Sigmoid colon (tissue), 7 donors: ENCODE measurements at places on chromosomes 6 and 20. TPM values are rescaled to one million over a fixed set of nuclear protein-coding genes. Genes with fewer than 3 reads are reported as not detected.

- DNase-seq: no peak
These were observed 26.0 kb downstream of the MYLIP start for GRCh38 chr6:16154904-16155303.

DNA sequence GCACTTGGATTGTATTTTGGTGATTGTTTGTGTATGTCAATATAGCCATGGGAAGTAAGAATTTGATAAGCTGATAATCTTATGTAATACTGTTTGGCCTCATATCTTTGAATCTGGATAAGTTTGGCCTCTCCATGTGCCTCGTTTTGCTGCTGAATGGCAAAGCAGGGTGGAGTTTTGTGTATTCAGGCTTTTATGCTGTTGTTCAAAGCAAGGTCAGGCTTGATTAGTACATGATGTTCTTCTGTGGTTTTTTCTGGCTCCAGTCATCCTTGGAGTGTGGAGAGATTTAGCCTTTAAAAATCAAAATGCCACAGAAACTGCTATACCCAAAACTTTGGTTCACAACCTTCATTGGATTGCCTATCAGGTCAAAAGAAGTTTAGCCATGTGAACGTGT is 728.9 kb upstream of the GJE1 start:
- DNase-seq: no peak

- DNase-seq: no peak
These were observed 166.1 kb downstream of the THBS2 start for GRCh38 chr6:169087443-169088041.

DNA sequence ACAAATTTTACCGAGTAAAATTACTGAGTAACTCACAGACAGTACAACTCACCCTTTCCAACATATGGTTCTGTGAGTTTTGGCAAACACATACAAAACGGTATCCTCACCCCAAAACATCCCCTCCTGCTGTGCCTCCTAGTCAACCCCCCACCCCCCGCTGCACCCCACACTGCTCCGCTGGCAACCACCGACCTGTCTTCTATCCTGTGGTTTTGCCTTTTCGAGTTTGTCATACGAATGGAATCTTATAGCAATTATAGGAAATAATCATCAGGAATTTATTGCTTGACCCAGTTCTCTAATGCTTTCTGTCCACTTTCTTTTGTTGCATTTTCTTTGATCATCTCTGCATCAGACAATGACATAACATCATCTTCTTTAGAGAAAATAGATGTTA is 312.3 kb downstream of the KIF16B start:
- no peak for DNase-seq

GRCh38 chr6:148074738-148075137 is 267.9 kb upstream of the SASH1 start:
- no peak for DNase-seq

DNA sequence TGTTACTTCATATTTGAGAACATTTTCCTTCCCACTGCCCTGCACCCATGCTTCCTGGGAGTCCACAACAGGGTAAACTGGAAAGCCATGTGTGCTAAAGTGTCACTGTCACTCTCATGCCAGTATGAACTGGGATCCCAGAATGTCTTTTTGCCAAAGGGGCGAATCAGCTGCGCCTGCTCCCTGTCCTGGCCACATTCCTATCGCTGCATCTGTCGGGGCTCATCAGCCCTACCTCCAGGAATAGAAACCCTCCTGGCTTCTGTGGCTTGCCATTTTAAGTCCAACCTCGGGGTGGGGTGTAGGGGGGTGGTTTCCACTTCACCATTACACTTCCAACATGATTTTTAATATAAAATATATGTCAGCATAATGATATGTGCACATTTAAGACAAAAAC is 933 bp downstream of the KLHL31 start:
- no peak for DNase-seq

Gene SLC17A1
- not detected for total RNA-seq

DNA sequence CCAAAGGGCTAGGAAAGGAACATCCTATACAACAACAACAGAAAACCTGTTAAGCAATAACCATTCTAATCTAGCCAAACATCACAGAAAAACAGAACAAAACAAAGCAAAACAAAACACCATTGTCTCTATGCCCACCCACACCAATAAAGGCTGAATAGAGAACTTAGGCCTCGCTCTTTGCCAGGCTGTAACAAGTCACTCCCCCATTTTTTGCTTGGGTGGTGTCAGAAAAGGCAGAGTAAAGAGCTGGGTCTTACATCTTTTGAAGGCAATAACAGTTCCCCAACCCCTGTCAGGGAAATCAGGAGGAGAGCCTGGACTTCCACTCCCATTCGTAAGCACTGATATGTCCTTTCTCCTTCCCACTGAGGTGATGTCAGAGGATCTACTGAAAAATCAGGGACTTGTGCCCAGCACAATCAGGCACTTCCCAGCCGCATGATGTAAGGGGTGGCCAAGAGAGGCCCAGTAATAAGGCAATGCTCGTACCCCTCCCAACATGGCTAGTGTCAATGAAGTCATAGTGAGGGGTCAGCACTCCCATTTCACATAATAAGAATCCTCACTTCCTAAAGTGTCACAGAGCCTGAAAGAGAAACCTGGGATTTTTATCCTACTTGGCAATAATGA is 31.0 kb downstream of the THEMIS start:
- DNase-seq: no peak

GRCh38 chr6:167711211-167711610 is 115.5 kb upstream of the AFDN start:
- DNase-seq: no peak

DNA sequence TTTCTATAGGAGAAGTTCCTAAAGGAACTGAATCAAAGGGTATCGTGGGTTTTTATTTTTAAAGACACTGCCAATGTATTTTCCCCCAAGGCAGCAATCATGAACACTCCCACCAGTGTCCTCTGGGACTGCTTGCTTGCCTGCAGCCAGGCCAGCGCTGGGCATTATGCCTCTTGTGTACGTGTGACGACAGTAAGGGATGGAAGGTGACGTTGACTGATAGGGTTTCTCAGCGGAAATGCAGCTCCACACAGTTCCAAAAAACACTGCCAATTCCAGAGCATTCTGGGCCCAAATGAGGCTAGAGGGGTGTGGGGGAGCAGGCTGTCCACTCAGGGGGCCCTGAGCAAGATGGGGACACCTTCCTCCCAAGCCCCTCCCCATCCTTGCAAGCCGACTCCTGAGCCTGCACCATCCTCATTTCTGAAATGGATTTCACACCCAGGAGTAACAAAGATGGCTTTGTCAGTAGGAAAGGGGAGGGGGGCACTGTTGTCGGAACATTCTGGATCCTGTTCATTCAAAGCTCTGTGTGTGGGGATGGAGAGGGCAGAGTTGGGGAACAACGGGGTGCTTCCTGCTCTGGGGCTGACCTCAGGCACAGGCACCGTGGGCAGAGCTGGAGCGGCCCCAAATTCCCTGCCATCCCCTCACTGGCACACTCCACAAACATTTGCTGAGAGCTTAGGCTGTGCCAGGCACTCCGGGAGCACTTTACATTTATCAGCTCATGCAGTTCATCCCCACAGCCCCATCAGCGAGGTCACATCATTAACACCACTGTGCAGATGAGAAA is 20.0 kb downstream of the PREX1 start:
- DNase-seq: no peak

Gene RFX6
- not detected for total RNA-seq

GRCh38 chr6:154508573-154509375 is 1.7 kb downstream of the CNKSR3 start:
- peak; percentile 67 for DNase-seq

DNA sequence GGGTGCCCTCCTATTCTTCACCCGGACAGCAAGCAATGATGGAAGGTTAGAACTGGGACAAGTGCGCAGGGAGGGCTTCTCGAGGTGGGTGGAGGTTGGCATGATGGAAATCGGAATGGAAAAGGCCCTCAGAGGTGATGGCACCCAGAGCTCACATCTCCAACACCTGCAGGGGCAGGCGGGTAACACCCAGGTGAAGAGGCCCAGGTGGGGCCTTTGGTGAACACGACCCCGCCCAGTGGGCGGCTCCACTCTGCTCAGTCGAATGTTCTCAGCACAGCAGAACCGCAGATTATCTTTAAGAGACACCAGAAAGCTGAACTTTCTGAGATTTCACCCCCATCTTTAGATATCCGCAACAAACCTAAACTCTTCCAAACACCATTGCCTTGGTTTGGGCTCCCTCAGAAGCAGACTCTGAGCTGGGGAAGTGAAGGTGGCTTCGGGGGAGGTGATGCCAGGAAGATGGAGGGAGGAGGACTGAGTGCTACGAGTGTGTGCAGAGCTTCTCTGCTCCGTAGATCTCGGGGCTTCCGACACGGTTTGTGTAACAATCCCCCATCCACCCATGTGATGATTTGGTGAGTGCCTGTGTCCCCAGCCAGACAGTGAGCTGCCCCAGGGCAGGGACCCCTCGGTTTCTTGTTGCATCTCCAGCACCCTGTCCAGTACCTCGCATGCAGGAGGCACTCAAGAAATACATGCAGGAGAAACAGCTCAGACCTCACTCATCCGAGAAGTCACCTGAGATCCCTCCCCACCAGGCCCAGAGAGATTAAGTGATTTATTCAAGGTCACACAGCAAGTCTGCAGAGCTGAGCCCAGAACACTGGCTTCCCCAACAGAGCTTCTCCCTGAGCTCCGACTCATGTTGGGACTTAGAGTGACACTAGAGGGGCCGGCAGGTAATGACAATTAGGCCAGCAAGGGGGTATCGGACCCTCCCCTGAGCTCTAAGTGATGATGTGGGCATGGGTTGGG is 45.4 kb downstream of the BPIFB1 start:
- DNase-seq: no peak

Gene CCM2L
- 5.8 TPM for total RNA-seq

- no peak for DNase-seq
These were observed 145.5 kb downstream of the TENT5A start for GRCh38 chr6:81606965-81607381.

Gene FRK
- 0.27 TPM for total RNA-seq

DNA sequence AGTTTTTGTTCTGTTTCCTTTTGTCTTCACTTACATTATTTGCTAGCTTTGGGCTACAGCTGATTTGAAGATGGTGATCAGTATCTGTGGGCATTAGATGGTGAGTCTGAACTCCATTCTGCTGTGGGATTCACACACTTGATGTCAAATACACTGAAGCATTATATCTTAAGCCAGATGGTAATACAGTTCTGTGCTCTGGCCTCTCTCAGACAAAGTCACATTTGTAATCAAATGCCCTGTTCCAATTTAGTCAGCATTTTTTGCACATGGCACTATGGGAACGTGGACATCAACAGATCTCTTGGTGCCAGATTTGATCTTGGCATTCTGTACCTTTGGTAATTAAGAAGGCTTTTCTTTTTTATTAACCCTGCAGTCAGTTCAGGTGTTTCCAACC is 56.0 kb downstream of the SASH1 start:
- DNase-seq: no peak

GRCh38 chr6:92708270-92708669 is 711.1 kb downstream of the EPHA7 start:
- DNase-seq: no peak

- no peak for DNase-seq
These were observed 10.2 kb upstream of the CST5 start for GRCh38 chr20:23889775-23890187.

- peak; percentile 84 for DNase-seq
These were observed 60.2 kb downstream of the GCLC start for GRCh38 chr6:53484476-53485280.

GRCh38 chr6:125310994-125311649 is 9.4 kb upstream of the HDDC2 start:
- DNase-seq: no peak

DNA sequence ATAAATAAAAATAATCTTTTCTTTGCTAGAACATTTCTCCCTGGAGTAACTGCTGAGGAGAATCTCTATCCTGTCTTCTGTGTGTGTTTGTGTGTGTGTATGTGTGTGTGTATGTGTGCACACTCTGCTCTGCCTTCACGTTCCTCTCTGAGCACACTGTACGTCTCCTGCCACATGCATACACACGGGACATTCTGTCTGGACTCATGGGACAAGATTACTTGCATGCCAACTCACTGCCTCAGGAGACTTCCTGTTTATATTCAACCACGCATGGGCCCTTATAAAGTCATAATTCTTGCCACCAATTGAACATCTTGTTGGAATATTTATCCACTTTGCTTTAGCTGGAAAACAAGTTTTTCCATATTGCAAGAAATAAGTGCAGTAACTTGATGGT is 930.6 kb downstream of the KIF16B start:
- no peak for DNase-seq

Gene LTA
- not detected for total RNA-seq

GRCh38 chr6:52929321-52930164 is 20.0 kb upstream of the GSTA3 start:
- DNase-seq: no peak

Gene ZSCAN31
- total RNA-seq: 26.2 TPM

DNA sequence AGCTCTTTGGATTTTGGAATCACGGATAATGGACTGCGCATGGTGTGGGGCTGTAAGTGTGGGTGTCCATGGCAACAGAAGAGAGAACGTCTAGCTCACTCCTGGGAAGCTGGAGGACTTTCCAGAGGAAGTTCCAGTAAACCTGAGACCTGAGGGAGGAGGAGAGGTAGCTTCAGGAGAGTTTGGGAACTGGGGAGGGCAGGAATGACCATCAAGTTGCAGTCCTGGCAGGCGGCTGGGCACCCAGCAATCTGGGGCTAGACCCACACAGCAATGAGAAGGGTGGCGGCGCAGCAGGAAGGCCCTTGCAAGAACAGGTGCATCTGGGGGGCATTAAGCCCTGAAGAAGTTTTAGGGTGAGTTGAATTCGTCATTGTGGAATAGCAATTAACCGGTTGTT is 95.9 kb downstream of the FOXC1 start:
- no peak for DNase-seq

GRCh38 chr6:54010340-54011276 is 100.6 kb upstream of the MLIP start:
- DNase-seq: no peak

GRCh38 chr20:38345643-38346042 is 639 bp upstream of the LBP start:
- no peak for DNase-seq

GRCh38 chr6:124524491-124525200 is 437.6 kb upstream of the RNF217 start:
- DNase-seq: no peak

DNA sequence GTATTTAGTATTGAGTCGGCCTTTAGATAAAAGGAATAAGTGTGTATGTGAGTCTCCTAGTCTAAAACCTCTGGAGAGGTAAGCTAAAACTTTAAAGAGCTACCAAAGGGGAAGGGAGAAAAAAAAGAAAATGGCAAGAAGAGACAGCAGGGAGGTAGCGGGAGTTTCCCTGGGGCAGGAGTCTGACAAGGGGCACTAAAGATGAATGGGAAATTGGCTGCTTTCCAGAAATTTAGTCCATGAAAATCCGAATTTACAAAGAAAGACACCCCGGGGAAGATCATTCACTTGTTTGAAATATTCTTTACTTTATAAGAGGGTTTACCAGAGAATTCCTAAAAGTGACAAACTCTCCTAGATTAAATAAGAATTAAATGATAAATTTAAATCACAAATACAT is 19.3 kb downstream of the RMND1 start:
- DNase-seq: no peak

Gene NT5E
- total RNA-seq: 70.3 TPM
